Right renal cortex interstitium (tissue), 3 donors: ENCODE measurements at places on chromosomes 5 and 9.
A peak's percentile ranks its signal among the peaks of the same experiment; 100 is the strongest.

GRCh38 chr5:88761269-88761850 lies 121.6 kb downstream of the MEF2C start:
- DNase-seq: no peak

DNA sequence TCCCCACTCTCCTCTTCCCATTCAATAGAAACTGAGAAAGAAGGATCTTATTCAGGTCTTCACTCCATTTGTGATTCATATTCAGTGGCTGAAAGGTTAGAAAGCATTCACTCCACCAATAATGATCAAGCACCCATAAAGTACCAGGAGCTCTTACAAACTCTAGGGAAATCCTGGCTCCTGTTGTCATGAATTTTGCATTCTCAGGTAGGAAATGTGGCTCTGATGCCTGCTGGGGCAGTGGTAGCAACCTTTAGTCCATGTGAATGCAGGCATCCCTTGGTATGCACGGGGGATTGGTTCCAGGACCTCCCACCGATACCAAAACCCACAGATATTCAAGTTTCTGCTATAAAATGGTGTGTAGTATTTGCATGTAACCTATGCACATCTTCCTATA lies 3.6 kb upstream of the RORB start:
- no peak for DNase-seq

- no peak for DNase-seq
Measured at GRCh38 chr9:34034698-34035065, 14.0 kb downstream of the UBAP2 start.

DNA sequence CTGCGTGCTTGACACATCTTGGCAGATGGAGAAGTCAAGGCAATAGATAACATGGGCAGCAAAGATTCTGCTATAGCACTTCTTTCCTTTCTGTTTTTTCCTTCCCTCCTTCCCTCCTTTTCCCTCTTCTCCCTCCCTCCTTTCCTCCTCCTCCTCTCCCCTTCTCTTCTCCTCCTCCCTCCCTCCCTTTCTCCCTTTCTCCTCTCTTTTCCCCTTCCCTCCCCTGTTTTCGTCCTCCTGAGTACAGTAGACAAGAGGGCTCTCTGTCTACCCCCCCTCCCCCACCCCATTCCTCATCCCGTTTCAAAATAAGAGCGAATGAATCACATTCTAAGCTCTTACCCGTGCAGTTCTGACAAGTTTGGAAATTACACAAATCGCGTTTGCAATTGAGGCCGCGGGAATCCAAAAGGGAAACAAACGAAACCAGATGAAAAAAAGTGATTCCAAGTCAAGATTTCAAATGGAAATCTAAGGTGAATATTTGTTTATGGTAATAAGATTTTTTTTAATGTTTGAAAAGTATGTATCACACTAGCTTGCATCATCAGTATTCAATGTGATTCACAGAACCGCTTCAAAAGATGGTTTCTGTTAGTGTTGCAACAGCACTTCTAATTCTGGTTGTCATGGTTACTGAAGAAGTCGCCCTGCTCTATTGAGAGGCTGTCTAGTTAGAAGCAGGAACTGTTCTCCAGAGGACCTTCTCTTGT lies 1.3 kb downstream of the NIM1K start:
- DNase-seq: no peak

DNA sequence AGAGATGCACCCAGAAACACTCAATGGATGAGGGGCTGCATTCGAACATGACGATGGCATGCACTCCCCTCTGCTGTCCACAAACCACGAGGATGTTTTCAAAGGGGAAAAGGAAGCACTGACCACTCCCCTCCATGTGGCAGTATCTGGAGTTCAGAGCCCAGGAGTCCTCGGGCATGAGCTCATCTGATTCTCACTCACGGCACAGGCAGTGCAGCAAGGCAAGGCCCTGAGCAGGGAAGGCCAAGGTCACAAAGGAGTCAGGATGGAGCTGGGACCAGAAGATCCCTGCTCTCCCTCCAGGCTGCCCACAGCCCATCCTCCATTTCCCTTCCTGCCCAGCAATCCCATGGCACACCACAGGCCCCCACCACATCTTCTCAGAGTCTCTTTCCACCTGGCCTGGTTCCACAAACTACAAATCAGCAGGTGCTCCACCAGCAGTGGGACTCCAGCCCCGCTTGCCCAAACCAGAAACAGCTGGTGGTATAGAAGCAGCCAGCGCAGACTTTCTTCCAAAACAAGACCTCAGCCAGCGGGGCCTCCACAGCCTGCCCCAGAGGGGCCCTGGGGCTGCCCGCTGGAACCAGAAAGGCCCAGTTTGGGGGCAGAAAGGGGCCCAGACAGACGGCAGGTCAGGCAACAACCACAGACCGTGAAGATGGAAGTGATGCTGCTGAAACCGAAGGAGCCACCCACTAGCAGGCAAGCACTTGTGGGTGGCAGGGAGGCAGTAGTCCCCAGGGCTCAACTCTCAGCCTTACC lies 12.2 kb downstream of the TNIP1 start:
- DNase-seq: no peak

- no peak for DNase-seq
Measured at GRCh38 chr5:39340506-39340905, 23.8 kb downstream of the C9 start.

GRCh38 chr9:120350596-120350995 lies 229.4 kb downstream of the CDK5RAP2 start:
- DNase-seq: no peak

- DNase-seq: no peak
Measured at GRCh38 chr5:55223812-55224240, 3.3 kb downstream of the MCIDAS start.

DNA sequence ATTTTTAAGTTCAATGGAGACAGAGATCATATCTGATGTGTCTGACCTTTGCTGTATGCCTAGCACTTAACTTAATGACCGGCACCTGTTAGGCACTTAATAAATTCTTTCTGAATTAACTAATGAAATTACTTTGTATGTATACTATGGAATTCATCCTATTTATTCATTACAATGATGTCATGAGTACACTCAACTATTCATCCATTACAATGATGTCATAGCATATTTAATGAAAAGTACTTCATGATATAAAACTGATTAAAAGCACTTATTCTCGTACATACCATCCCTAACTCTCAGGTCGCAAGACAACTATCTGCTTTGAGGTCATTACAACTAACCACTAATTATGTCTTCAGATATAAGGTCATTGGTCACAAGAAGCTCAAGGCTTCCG lies 1131.6 kb downstream of the DTWD2 start:
- no peak for DNase-seq

DNA sequence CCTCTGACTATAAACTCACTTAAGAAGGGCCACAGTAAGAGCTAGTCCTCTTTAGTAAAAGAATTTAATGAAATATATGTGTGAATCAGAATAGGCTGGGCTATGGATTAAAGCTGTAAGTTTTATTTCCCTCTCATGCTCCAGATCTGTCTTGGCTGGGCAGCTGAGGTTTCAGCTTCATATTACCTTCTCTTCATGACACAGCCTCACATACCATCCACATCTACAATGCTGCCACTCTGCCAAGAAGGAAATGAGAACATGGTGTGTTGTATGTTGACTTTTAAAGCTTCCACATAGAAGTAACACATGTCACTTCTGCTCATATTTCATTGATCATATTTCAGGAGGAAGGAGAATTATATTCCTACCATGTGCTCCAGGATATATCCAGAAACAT lies 776.0 kb upstream of the ACO1 start:
- no peak for DNase-seq

DNA sequence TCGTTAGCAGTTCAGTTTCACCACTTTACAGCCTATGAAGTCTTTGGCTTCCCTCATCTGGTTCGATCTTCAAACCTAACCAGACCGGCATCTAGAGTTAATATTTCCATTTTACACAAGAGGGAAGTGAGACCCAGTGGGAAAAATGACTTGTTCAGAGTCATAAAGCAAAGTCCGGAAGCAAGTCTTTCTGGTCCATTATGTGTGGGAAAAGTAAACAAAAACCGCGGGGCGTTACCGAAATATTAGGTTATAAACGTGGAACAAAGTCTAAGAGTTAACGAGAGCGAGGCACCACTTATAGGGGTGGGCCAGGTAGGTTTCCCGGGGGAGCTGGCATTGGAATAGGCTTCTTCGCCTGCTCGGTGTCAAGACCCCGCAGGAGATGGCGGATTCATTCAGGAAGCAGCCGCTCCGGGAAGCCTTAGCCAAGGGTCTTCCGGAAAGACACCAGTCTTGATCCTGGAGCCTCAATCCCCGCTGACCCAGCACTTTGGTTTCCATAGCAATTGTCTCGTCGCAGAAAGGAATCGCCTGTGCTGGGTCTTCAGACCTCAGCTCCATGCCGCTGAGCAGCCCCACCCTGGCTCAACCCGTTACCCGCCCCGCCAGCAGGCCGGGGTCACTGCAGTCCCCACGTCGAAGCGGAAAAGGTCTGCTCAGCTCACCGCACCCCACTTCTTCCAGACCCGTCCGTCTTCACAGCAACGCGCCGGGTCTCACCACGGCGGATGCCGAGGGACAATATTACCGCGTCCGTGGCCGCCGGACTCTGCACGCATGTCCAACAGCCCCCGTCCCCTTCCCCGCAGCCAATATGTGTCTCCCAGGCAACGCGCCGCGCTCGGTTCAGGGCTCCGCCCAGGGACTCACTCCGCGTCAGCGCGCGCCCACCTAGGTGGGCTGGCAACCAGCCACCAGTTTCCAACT lies at the start of gene C5orf52:
Gene C5orf52, plus strand, starts transcription at position 872 of the 930 bp plus-strand sequence. CDS start 82 bp downstream, outside the sequence.
- DNase-seq: no peak

- no peak for DNase-seq
Measured at GRCh38 chr5:32020271-32020670, 153.8 kb downstream of the GOLPH3 start.

DNA sequence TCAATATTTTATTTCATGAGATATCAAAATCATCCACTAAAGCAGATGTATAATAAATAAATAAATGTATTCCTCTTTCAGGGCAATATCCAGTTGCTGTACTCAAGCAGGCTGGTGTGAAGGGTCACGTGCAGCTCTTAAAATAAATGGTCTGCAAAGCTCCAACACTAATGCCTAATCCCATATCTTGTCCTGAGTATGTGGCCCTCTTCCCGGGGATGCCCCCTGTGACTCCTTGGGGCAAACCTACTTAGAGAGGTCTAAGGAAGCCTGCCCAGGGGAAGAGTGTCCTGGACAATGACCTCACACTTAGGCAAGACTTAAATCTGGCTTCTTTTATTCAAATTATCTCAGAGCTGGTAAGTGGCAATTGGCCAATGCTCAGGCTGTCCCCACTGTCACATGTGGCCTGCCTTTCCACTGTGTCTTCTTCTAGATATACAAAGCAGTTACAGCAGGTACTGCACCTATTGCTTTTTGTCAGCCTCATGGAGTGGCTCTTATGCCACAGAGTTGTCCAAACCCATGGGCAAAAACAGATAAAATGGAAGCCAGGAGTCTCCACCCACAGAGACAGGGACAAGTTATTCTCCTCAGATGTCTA lies 55.3 kb downstream of the SEMA5A start:
- DNase-seq: no peak

- no peak for DNase-seq
Measured at GRCh38 chr5:51159606-51160005, 223.6 kb upstream of the ISL1 start.

- DNase-seq: no peak
Measured at GRCh38 chr5:68757006-68757405, 336.8 kb upstream of the SLC30A5 start.

GRCh38 chr5:141524604-141525597 lies 36.0 kb downstream of the PCDHGC5 start:
- peak; percentile 95 for DNase-seq

DNA sequence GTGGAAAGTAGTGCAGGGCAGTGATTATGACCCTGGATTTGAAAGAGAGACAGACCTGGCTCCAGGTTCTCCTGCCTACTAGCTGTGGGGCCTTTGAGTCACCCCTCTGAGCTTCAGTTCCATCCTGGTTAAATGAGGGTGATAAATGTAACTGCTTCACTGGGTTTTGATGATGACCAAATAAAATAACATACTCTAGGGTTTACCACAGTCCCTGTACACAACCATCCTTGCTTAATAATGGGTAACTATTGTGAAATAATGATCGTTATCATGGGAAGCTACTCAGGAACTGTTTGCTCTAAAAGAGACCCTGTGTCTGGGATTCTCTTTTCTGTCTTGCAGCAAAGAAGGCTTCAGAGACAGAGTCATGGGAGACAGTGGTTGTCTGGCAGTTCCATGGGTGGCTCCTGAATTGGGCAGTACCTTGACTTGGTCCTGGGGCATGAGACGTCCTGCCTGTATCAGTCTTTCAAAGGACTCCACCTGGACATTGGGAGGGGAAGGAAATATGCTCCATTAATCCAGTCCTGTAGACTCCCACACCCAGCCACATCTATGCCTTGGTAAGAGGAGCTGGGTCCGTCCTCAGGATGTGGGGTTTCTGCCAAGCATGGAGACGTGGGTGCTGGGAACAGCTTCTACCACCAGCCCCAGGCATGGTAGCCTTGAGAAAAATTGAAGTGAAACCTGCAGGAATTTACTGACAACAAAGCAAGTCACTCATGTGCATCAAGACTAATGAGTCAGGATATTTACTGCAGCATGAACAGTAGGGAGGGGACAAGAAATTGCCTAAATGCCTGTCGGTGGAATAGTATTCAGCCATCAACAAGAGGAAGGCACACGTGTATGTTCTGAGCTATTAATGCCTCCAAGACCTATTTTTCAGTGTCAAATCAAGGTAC lies 23.4 kb downstream of the AKNA start:
- DNase-seq: no peak

DNA sequence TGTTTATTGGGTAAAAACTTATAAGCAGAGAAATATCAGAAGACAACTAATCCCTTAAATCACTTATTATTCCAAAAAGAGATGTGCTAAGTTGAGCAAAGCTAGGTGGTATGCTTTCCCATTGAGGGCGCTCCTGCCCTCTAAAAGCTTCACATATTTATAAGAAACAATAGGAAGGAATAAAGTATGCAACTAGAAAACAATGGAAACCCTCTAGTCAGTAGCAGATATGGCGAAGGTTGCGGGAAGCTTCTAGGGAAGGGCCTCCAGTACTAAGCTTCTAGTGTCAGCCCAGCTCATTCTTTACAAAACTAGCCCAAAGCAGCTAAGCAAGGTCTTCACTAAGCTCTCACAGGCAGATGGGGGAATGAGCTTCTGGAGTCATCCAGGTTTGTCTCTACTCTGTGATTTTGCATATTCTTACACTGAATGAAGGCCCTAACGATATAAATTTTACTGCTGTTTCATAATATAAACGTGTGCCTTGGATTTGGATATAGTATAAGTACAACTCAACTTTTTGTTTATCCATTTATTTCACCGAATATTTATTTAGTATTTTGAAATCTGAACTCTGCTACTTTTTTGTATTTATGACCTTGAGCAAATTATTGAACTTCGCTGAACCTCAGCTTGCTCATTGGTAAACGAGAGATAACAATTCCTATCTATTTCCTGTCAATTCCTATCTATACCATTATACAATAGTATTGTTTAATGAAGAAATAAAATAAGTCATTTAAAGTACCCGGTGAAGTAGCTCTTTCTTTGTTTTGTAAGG lies 571.4 kb downstream of the ELAVL2 start:
- no peak for DNase-seq

DNA sequence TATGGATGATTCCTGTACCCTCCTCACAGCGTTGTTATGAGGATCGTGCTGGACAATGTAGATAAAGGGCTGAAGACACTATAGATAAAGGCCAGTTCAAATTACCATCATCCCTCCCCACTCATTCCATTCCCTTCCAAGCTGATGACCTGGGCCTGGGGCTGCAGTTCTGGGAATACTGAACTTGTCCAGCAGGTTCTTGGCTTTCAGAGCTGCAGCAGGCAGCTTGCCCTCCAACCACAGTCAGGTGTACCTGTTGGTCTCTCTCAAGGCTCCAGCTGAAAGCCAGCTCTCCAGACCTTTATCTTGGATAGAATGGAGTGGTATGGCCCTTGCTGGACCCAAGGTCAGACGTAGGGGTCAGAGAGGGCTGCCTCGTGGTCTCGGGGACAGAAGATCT lies 92.5 kb downstream of the PCDH1 start:
- no peak for DNase-seq

- no peak for DNase-seq
Measured at GRCh38 chr9:71329873-71330272, 208.5 kb upstream of the TRPM3 start.
